ENCODE measurements at places on chromosomes 7 and 10.
A peak's percentile ranks its signal among the peaks of the same experiment; 100 is the strongest.

DNA sequence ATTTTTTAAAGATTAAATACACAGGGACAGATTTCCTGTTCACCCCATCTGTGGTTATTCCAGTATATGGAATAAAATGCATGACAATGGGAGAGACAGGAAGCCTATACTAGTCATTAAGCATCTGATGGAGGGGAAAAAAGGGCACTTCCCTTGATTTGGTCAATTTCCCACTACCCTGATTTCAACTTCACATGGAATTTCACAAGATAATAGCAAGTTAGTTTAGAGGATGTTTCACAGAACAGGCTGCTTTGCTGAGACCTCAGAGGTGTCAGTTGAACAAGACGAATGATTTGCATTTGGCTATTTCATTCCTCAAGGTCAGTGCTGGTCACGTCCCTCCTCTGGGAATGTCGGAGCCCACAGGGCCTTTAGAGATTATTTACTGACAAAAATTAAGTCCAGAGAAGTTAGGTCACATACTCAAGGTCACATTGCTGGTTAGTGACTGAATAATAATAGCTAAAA lies 4.7 kb upstream of the ITPRIP start:
- no peak for DNase-seq

GRCh38 chr7:142842251-142842766 lies 12.6 kb upstream of the EPHB6 start:
- DNase-seq, result no peak

- DNase-seq, result no peak
Measured at GRCh38 chr7:2708041-2708440, 20.0 kb downstream of the AMZ1 start.

- DNase-seq, result peak; percentile 81
Measured at GRCh38 chr10:123582084-123582989, 83.8 kb upstream of the GPR26 start.

GRCh38 chr7:67375427-67375826 lies 378.8 kb downstream of the TYW1 start:
- DNase-seq, result no peak

DNA sequence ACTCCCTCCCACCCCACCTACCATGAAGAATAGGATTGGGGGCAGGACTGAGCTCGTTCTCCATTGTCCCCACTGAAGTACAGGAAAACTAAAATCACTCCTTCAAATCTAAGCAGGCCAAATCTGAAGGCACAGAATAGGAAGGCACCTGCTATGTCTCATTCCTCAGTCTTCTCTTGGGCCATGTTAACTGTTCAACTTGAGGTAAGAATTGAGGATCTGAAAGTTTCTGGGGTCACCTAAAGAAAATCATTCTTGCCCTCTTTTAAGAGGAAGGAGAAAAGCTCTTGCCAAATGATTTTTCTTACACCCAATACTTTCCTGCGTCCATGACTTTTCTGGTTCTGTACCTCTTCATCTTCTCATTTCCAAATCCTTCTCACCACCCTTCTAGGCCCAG lies 4.9 kb downstream of the CPN1 start:
- DNase-seq, result no peak

DNA sequence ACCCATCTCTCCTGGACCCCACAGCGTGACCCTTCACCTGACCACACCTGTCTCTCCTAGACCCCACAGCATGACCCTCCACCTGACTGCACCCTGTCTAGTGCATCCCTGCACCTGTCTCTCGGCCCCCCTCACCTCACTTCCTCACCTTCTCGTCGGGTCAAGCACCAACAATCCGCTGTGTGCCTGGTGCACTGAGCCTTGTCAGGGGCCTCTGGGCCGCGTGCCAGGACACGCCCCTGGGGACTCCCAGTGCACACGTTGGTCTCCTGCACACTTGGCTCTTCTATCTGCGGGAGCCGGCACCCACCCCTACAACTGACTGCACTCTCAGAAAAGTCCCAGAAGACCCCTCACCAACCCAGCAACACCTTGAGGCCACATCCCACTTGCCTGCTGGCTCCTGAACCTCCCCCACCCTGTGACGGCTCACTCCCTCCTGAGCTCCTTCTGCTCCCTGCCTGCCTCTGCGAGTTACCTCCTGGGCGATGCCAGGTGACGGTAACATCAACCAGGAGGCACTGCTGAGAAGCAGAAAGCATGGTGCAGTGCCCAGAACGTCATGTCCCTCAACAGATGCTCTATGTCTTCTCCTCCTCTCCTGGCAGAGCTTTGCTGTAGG lies 147.6 kb downstream of the DIP2C start:
- DNase-seq, result peak; percentile 26

DNA sequence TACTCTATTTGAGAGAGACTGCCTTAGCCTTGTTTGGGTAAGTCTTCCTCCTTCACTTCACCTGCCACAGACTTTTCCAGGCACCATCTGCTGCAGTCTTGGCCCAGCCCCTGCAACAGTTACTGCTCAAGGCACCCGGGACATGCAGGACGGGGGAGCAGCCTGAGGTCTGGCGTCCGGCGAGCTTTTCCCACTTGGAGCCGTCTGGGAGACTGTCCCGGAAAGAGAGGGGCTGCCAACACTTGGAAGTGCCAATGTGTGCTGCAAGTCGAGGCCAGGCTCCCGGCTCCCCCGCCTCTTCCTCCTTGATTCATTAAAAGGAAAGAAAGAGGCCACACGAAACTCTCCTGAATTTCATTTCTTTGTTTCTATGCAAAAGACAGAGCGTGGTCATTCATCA lies 13.7 kb downstream of the HTRA1 start:
- peak; percentile 87 for DNase-seq

GRCh38 chr7:104962781-104963180 lies 51.2 kb upstream of the KMT2E start:
- no peak for DNase-seq

- no peak for DNase-seq
Measured at GRCh38 chr10:49285232-49285631, 13.7 kb upstream of the C10orf71 start.

- DNase-seq, result no peak
Measured at GRCh38 chr10:119539359-119539825, 3.1 kb downstream of the RGS10 start.

- peak; percentile 46 for DNase-seq
Measured at GRCh38 chr7:46859963-46860475, 721.9 kb downstream of the TNS3 start.

GRCh38 chr7:137655804-137656203 lies 191.0 kb downstream of the DGKI start:
- no peak for DNase-seq

DNA sequence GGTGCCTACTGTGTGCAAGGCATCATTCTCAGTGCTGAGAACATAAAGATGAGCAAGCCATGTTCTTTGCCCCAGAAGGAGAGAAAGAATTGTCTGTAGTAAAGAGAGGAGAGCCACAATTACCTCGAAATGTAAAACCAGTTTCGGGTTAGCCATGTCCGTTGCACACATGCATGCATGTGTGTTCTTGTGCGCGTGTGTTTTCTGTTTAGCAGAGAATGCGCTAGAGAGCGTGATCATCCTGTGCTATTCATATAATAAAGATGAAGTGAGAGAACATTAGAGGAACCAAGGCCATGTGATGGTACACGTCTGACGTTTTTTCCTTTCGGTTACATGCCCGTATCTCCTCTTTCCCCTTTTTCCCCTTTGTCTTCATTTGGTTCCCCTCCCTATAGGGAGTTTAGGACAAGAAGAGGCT lies 158.2 kb downstream of the CELF2 start:
- no peak for DNase-seq

DNA sequence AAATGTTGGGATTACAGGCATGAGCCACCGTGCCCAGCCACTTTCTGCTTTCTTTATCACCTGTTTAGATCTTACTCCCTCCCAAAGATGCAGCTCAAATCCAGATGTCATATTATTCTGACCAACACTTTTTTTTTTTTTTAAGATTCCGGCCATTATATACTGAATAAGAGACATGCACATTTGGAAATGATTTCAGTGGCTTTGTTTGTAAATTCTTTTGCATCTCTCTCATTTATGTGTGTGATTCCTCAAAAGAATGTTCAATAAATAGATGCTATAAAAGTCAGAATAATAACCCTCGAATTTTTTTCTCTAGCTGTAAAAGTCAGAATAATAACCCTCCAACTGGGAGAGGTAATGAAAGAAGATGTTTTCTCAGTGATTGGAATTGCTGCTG lies 25.4 kb downstream of the HECW1 start:
- DNase-seq, result no peak

DNA sequence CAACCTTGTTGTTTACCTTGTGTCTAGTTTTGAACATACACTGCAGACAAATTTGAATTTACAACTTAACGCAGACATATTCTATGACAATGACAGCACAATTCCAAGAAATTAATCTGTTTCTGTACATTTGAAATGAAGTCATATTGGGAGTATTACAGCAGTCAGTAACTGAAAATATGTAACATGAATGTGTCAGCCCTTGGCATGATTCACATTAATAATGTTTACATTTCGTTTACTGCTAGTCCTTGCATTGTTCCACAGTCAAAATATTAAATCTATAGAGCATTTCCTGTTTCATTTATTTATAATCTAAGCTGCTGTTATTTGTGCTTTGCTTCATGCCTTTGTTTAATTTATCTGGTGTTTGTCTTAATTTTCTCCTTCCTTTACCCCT lies 80.4 kb downstream of the NOC3L start:
- DNase-seq, result no peak

DNA sequence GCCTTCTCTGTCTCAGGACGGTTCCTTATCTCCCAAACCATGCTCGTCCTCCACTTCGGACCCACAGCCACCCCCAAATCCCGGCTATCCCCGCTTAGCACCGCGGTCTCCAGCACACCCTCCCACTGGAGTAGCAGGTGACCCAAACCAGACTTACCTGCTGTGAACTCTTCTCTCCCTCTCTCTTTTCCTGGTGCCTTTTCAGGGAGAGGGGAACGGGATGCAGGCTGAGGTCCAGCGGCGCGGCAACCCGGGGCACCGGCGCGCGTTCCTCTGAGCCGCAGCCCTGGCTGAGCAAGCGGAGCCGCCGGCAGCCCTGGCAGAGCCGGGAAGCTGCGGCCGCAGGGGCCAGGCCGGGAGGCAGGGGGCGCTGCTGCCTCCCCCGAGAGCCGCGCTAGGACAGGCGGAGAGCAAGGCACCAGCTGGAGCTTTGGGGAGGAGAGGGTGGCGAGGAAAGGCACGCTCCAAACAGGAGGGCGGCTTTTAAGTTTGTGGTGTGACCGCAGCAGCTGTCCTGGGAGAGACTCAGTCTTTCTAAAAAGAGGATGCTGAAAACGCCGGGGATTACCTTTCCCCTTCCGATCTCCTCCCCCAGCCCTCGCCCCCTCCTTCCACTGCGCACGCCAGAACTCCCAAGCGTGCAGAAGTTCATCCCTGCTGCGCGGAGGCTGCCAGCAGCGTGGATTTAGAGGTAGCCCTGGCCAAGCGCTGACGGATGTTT lies at the start of gene SEMA3D:
TSS of gene SEMA3D (minus strand) at position 536 of the 721 bp plus-strand sequence. CDS start 65,165 bp downstream, outside the sequence.
- DNase-seq, result peak; percentile 91

- DNase-seq, result no peak
Measured at GRCh38 chr10:43197834-43198681, 59.8 kb downstream of the CSGALNACT2 start.

DNA sequence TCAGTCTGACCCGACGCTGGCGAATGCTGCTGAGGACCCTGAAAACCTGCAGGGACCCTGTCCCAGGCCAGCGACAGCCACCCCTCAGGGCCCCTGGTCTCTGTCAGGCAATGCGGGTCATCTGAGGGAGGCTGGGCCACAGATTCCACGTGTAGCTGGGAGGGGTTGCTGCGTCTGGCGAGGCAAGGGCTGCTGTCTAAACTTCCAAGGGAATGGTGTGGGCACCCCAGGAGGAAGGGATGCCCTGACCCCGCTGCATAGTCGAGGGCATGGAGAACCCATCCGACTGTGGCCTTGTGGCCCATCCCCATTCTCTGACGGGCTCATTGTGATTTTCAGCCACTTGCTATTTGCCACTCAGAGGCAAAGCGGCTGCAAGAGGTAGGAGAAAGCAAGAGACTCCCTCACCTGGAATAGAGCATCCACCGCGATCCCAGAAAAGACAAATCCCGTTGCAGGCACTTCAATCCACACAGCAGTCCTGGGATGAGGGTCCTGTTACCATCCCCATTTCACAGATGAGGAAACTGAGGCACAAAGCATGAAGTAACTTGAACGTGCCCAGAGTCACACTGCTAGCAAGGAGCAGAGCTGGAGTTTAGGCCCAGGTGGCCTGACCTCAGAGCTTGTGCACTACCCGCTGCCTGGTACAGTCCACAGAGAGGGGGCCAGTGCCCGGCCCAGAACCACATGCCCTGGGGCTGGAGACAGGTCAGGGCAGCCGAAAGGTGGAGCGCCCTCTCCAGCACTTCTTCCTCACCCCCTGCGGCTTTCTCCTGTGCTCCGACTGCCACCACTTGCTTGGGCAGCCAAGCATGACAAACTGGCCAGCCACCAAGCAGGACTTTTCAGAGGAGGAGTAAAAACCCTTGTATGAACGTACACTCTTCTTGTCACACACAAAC lies 163.8 kb upstream of the KLF14 start:
- no peak for DNase-seq

GRCh38 chr10:117621795-117622420 lies 79.4 kb downstream of the EMX2 start:
- DNase-seq, result no peak

DNA sequence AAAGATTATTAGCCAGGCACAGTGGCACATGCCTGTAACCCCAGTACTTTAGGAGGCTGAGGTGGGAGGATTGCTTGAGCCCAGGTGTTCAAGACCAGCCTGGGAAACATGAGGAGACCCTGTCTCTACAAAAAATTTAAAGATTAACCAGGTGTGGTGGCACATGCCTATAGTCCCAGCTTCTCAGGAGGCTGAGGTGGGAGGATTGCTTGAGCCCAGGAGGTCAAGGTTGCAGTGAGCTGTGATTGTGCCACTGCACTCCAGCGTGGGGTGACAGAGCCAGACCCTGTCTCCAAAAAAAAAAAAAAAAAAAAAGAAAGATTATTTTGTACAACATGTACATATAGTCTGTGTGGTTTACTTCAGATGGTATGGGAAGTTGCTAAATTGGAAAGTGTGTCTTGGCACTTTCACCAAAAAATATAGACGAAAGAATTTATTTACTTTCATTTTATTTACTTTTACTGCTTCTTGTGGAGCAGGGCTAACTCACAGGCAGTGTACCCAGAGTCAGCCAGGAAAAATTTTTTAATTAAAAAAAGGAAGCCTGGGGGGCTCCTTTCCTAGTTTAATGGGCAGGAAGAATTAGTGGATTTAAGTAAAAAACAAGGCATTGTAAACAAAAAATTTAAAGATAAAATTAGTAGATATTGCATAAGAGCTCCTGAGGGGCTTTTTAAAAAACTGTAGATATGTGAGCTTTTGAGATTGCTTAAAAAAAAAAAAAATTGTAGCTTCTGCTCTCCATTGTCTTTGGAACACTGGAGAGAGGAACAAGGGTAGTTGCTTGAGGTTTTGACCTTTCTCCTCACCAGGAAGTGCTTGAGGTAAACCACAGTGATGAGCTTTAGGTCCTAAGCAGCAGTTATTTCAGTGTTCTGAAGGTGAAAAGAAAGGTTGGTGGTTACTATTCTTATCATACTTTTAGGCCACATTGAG lies 44.6 kb upstream of the VDAC2 start:
- no peak for DNase-seq

All from left hindlimb (tissue), 1 donor.